ENCODE measurements at places on chromosomes 2 and 18. TPM values are rescaled to one million over a fixed set of nuclear protein-coding genes. Genes with fewer than 3 reads are reported as not detected.

The SPP2 gene
- total RNA-seq, result not detected

The MOGAT1 gene
- 0.67 TPM for total RNA-seq

- H3K36me3 ChIP-seq, result no peaks in the 10 kb centered on the region
- DNase-seq, result no peak
- H3K27me3 ChIP-seq, result peaks cover 63% of the 10 kb centered on the region
- H3K4me1 ChIP-seq, result no peaks in the 10 kb centered on the region
Measured at GRCh38 chr2:98348066-98348561, 1.9 kb downstream of the CNGA3 start.

DNA sequence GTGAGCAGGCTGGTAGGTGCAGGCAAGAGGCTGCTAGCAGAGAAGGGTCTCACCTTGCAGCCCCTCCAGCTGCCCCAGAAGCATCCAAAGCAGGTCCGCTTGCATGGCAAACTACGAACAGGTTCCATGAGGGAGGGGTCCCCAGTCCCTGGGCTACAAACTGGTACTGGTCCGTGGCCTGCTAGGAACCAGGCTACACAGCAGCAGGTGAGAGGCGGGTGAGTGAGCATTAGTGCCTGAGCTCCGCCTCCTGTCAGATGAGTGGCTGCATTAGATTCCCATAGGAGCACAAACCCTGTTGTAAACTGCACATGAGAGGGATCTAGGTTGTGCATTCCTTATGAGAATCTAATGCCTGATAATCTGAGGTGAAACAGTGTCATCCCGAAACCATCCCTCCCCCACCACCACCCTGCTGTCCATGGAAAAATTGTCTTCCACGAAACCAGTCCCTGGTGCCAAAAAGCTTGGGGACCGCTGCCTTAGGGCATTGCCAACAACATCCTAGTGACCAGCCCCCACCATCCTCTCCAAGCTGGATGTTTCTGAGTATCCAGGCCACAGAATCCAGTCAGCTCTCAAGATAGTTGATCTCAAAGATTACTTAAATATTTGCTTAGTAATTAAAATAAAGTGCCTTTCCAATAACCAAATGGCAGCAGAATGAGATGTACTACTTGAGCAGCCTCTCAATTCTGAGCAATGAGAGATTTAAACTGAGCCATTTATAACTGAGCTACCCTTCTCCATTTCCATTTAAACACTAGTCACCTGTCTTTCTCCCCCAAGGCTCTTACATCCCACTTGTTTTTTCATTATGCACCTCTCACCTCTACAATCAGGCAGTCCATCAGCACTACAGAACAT, 32.4 kb downstream of the LRP2 start:
- no peaks in the 10 kb centered on the region for H3K4me1 ChIP-seq
- H3K36me3 ChIP-seq, result no peaks in the 10 kb centered on the region
- DNase-seq, result no peak
- H3K27ac ChIP-seq, result no peak overlapping the region
- H3K27me3 ChIP-seq, result no peaks in the 10 kb centered on the region

DNA sequence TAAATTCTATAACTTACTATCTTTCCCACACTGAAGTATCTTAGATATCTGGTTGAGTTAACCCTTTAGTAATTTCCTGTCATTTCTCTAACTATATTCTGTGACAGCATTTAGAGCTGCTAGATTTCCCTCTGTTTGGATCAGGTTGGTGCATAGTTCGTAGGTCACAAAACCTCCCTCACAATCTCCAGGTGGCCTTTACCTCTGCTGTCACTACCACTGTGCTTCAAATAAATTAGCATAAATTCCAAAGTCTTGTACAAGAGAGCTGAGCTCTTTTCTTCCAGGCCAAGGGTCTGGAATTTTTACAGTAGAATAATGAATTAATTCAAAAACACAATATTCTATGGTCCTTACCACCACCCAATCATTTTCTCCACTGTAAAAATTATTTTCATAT, 739.7 kb downstream of the ERBB4 start:
- no peaks in the 10 kb centered on the region for H3K27me3 ChIP-seq
- H3K4me3 ChIP-seq, result no peak overlapping the region
- H3K4me1 ChIP-seq, result no peaks in the 10 kb centered on the region
- no peaks in the 10 kb centered on the region for H3K36me3 ChIP-seq

DNA sequence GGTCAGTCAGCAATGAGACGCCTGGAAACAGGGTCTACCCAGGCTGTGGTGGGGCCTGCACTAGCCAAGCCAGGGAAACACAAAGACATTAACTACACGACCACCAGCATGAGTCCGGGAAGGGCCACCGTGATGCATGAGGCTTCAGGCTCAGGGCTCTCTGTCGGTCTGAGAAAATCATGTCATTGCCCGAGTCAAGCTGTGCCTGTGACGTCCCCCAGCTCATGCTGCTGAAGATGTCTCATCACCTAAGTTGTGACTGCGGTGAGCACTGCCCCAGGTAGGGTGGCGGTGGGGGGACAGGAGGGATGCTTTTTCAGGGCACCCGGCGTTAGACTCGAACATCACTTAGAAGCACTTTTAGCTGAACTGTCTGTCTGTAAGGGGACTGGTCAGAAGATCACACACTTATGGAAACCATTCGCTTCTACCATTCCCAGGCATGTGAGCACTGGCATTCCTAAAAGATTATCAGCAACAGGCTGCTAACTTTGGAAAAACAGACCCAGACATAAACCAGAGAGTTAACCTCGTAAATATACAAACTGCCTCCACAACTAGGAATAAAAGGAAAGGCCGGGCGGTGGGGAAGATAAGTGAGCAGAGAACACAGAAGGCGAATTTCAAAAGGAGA, 234.5 kb downstream of the HDAC4 start:
- H3K27ac ChIP-seq, result no peak overlapping the region
- DNase-seq, result no peak
- no peaks in the 10 kb centered on the region for H3K4me1 ChIP-seq
- H3K27me3 ChIP-seq, result no peaks in the 10 kb centered on the region
- no peak overlapping the region for H3K4me3 ChIP-seq
- no peaks in the 10 kb centered on the region for H3K36me3 ChIP-seq

DNA sequence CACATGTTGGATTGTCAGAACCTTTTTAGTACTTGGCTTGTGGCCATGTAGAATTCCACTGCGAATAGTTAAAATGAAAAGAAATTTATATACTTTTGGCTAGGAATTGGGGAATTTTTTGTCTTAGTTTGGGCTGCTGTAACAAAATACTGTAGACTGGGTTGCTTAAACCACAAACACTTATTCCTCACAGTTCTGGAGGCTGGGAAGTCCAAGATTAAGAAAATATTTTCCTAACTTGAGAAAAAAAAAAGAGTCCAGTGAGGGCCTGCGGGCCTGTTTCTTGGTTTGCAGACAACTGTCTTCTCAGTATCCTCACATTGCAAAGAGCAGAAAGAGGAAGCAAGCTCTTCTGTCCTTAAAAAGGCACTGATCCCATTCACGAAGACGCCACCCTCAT, 81.9 kb downstream of the CD226 start:
- no peak for DNase-seq
- H3K27me3 ChIP-seq, result no peaks in the 10 kb centered on the region
- no peaks in the 10 kb centered on the region for H3K4me1 ChIP-seq
- H3K27ac ChIP-seq, result no peak overlapping the region
- H3K4me3 ChIP-seq, result no peak overlapping the region
- H3K36me3 ChIP-seq, result no peaks in the 10 kb centered on the region

DNA sequence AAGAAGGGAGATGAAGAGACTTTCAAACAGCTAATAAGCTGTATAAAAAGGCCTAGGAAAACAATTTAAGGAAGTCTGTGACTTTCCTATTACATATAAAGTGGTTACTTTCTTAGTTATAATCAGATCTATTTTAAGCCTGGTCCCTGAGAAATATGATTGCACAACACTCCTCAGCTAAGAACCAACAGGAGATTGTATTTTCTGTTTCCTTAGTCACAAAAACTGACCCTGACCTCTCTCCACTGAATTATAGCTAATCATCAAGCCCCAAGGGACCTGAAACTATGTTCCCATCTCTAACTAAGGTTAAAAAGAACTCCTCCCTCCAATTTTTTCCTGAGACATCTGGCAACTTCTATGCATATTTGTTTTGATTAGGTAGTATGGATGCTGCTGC, 106.9 kb downstream of the ROCK1 start:
- H3K27ac ChIP-seq, result no peak overlapping the region
- no peaks in the 10 kb centered on the region for H3K27me3 ChIP-seq
- DNase-seq, result no peak
- H3K36me3 ChIP-seq, result no peaks in the 10 kb centered on the region
- H3K4me1 ChIP-seq, result no peaks in the 10 kb centered on the region

- no peak overlapping the region for H3K4me3 ChIP-seq
- no peak for DNase-seq
- H3K27ac ChIP-seq, result no peak overlapping the region
- no peaks in the 10 kb centered on the region for H3K27me3 ChIP-seq
- H3K4me1 ChIP-seq, result no peaks in the 10 kb centered on the region
- no peaks in the 10 kb centered on the region for H3K36me3 ChIP-seq
Measured at GRCh38 chr2:46390036-46390435, 89.3 kb upstream of the TMEM247 start.

- no peak overlapping the region for H3K27ac ChIP-seq
- H3K36me3 ChIP-seq, result no peaks in the 10 kb centered on the region
- no peak for DNase-seq
- no peak overlapping the region for H3K4me3 ChIP-seq
- no peaks in the 10 kb centered on the region for H3K4me1 ChIP-seq
Measured at GRCh38 chr2:95374451-95374920, 28.0 kb upstream of the FAHD2A start.

DNA sequence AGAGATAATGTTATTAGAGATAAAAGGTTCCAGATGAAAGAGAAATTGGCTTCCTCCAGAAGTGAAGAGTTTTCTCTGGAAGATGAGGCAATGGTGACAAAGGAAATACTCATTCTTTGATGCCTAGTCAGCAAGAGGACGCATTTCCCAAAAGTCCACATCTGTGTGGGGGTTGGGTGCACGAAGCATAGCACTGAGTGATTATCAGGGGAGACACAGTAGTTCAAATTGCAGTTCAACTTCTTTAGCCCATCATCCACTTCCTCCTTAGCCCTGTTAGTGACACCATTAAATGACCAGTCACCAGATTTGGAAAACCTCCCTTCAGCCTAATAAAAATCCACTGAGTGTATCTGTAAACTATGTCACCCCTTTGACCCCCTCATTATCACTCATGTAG, 80.9 kb upstream of the PHLPP1 start:
- no peak overlapping the region for H3K27ac ChIP-seq
- no peak overlapping the region for H3K4me3 ChIP-seq
- H3K4me1 ChIP-seq, result no peaks in the 10 kb centered on the region
- H3K27me3 ChIP-seq, result no peaks in the 10 kb centered on the region
- DNase-seq, result no peak

The CEP192 gene
- total RNA-seq, result 26.2 TPM
